Left forelimb (tissue), 1 donor: ENCODE measurements at places on chromosomes 1 and 21.

DNA sequence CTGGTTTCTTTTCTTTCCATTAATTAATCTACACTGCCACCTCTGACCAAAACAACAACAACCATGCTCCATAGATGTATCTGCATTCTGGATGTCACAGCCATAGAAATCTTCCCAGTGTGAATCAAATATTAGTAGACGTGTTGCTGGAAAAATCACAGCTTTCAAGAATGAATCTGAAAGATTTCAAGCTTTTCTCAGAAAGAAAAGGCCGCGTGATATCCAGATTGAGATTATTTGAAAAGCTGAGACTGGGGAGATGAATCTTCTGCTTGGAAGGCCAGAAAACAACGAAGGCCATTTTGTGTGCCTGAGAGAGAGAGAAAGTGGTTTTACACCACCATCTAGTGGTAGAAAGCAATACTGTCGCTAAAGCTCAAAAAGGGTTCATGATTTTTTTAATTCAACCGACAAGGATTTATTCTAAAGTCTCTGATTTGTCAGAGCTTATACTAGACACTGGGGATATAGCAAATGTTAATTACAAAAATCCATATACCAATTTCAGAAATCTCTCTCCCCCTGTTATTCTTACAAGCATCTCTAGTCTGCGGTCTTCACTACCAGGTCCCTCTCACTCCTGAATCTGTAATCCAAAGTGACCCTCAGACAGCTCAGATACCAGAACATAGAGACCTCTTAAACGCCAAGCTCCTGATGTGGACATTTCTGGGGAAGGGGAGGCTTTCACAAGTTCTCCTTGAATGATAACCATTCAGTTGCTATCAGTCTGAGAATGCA is 87.5 kb upstream of the SGIP1 start:
- DNase-seq = no peak

- DNase-seq = no peak
Observed at GRCh38 chr1:89260566-89261255, 11.9 kb downstream of the GBP5 start.

- no peak for DNase-seq
Observed at GRCh38 chr1:201713086-201713810, 115.7 kb upstream of the IPO9 start.

GRCh38 chr21:42311816-42312625 is 3.2 kb downstream of the TFF3 start:
- no peak for DNase-seq

- DNase-seq = no peak
Observed at GRCh38 chr1:77539519-77540142, 142.8 kb downstream of the ZZZ3 start.

GRCh38 chr21:44713130-44713529 is 1.8 kb upstream of the TSPEAR start:
- DNase-seq = peak; percentile 44
